DMS 273 treated with DMSO at 0.1 percent for 48 hours (cell line): ENCODE measurements at places on chromosomes 5 and 9.

DNA sequence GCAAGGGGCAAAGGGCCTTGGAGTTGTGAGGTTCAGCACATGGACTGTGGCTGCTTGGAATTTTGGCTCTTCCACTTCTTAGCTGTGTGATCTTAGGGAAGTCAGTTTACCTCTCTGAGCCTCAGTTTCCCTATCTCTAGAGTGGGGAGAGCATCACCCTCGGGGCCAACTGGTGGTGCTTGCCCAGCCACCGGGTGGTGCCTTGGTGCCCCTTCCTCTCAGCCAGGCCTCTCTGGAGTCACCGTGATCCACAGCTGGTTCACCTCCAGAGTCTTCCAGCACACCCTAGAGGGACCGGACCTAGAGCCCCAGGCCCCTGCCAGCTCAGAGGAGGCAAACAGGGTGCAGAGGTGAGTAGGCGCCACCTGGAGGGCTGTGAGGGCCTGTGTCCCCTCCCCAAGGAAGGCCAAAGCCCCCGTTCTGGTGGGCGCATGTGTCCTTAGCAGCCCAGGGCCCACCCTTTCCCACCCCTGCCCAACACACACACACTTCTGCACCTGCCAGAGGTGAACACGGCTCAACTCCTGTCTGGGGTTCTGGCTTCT, 7.7 kb downstream of the ADGRD2 start:
- DNase-seq = no peak

- DNase-seq = no peak
Measured at GRCh38 chr9:133727277-133727875, 10.8 kb downstream of the SARDH start.

DNA sequence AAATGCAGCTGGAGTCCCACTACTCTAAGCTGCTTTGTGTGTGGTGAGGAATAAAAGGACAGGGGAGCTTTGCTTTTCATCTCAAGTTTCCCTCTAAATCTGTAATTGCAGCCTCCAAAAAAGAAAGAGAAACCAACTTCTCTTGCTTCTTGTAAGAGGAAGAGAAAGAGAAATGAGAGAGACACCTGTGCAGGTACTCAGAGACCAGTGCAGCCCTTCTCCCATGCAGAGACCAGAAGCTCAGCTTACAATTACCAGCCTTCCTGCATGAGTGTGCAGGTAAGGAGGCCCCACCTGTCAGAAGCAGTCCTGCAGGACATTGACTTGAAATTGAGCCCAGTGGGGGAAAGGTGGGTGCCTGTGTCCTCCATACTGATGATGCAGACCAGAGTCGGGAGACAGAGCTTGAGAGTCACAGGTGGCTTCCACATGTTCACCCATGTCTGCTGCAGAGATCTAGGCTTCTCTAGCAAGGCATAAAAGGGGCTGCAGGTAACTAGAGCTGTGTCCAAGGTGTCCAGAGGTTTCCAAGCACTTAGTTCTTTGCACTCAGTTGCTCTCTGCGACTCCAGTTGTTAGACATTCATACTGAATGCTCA, 15.3 kb upstream of the MED10 start:
- DNase-seq = no peak

GRCh38 chr9:70529377-70529776, 114.9 kb upstream of the KLF9 start:
- no peak for DNase-seq

DNA sequence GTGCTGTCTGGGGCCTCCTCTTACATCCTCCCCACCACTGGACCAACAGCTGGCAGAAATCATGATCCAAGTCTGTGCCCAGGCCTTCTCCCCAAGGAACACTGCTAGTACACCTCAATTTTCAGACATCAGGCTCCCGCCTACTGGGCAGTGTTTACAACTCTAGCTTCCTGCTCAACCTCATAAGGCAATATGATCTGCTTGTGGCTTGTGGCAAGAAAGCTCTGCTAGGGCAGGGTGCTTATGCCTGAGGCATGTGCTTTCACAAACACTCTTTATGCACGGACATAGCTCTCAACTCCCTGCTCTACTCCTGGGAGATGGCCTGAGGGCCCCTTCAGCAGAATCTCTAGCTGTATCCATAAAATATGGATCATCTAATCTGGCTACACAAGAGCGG, 32.5 kb downstream of the SH3TC2 start:
- DNase-seq = no peak

DNA sequence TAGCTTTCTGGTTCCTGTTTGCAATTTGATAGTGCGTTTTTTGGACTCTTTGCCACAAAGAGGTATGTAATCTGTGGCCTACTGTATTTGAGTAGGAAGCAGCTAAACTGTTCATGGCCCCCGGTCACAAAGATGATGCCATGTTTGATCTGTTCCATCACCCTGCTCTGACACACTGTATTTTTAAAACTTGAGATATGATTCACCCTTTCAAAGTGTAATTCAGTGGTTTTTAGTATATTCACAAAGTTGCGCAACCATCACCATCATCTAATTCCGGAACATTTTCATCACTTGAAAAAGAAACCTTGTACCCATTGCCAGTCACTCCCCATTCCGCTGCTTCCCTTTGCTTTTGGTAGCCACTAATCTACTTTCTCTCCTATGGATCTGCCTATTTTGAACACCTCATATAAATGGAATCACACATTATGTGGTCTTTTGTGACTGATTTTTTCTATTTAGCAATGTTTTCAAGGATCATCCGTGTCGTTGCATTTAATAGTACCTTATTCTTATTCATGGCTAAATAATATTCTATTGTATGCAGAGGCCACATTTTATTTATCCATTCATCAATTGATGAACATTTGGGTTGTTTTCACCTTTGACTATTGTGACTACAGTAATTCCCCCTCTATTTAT, 141.6 kb downstream of the NR3C1 start:
- DNase-seq = no peak

DNA sequence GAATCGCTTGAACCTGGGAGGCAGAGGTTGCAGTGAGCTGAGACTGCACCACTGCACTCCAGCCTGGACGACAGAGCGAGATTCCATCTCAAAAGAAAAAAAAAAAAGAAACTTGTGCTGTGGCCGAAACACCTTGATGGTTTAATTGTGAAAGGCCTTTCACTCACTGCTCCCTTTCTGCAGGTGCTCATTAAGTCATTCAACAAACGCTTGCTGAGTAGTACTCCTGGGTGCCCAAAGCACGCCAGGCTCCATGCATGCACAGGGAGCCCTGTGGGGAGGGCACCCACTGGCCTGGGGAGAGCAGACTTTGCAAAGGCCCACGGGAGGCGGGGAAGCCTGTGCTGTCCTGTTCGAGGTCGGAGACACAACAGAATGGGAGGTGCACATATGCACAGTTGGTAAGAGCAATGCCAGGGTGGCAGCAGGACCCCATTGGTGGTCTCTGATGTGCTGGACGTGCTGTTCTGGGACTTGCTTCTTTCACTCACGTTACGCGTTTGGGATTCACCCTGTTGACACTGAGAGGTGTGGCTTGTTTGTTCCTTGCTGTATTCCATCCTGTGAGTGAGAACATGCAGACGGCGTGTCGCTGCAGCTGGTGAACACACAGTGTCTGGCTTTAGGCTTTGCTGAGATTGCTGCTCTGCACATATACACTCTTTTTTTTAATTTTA, 3.0 kb upstream of the ENTPD2 start:
- DNase-seq = no peak

GRCh38 chr5:63050916-63051315, 472.3 kb downstream of the LRRC70 start:
- DNase-seq = no peak

DNA sequence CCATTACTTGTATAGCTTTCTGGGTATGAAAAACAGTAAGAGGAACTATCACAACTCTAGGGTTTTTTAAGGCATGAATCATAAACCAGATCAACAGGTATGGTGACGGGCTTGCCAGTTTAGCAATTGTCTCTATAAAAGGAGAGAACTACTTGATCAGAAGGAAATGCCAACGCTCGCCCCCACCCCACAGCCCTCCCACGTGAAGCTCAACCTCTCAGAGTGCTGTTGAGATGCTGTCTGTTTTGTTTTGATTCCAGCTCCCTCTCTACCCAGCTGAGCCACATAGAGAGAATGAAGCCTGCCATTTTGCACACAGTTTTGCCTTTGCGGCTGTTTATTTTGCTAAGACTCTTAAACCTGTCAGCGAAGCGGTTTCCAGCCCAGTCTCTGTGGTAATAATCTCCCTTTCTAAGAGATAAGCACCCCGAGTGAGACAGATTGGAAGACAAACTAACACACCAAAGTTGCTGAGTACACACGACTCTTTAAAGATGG, 257.9 kb upstream of the ANKRD55 start:
- no peak for DNase-seq

DNA sequence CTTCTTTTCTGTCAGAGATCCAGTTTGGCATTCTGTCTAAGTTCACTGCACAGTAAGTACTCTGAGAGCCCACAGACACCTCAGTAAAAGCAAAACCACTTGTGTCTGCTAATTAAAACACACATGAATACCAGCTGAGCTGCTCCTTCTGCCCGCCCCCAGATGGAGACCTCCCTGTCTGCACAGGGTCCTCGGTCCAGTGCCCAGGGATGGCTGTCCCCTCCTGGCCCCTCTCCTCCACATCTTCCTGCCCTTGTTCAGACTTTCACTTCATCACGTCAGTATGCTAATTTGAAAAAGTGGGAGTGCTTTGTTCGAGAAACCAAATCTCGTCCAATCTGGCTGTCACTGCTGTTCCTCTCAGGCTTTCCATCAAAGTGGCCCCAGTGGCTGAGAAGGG, 43.5 kb downstream of the LIX1 start:
- DNase-seq = no peak

DNA sequence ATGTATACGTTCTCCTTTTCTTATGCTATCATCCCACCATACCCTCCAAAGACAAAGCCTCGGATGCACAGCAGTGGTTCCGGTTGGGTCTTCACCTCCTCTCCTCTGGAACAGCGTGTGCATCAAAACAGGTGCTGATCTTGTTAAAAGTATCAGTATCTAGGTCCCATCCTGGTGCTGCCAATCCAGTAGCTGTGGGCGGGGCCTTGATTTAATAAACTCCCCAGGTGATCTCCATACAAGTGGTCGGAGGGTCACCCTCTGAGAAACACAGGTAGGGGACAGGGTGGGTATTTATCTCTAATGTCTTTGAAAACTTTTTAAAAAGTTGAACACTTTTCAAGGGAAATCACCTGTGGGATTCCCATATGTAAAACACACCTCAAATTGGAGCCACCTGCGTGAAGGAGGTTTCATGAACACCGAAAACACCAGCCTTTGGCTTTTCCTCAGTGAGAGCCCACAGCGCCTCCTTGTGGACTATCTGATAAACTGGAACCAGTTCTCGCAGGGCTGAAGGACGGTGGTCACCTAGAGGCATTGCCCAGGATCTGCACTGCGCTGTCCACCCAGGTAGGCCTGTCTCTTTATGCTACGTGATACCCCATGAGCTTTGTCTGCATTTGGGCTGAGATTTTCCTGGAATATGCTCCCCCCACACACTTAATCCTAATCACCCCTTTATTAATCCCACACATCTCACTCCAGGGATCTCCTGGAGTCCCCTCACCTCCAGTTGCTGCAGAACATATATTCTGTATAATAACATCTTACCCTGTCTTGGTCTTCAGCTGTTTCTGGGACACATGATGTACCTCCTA, 80.5 kb upstream of the EPB41L4B start:
- peak; percentile 2 for DNase-seq

DNA sequence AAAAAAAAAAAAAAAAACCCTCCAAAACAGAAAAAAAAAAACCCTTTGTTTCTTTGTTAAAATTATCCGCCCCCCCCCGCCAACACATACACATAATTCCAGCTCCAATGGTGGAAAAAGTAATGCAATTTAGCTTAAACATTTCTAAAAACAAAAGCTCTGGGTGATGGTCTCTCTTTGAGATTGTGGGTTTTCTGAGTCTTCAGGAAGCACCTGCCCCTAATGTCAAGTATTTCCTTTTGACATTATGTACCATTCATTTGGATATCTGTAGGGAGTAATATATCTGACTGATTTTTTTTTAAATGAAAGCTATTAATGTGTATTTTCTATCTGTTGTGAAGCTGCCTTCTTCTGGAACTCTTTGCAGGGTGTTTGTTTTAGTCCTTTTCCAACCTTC, 389.7 kb downstream of the TAF11L14 start:
- DNase-seq = no peak

- no peak for DNase-seq
Measured at GRCh38 chr5:3110371-3110770, 358.9 kb upstream of the IRX2 start.

GRCh38 chr5:115815693-115816225, 700 bp downstream of the CDO1 start:
- no peak for DNase-seq

- no peak for DNase-seq
Measured at GRCh38 chr5:135391116-135391868, 7.7 kb downstream of the MACROH2A1 start.

- no peak for DNase-seq
Measured at GRCh38 chr5:122906768-122907167, 61.4 kb downstream of the SNX24 start.

DNA sequence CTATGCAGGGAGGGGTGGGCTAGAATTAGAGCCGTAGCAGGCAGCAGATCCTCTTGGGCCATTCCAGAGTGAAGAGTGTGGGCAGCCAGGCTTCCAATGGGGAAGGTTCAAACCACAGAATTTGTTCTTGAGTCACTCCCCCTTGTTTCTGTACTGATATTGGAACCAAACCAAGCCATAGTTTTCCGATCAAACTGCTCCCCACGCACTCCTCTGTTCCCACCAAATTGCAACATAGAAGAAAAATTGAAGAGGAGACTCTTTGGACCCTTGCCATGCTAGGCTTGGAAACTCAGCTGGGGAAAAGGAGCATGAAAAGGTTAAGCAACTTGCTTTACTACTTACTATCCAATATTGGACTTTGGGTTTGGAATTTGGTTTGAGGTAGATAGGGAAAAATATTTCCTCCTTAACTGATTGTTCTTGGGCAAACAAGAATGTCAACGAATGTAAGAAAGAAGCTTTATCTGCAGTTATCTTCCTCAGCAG, 165.8 kb upstream of the NR3C1 start:
- DNase-seq = no peak

DNA sequence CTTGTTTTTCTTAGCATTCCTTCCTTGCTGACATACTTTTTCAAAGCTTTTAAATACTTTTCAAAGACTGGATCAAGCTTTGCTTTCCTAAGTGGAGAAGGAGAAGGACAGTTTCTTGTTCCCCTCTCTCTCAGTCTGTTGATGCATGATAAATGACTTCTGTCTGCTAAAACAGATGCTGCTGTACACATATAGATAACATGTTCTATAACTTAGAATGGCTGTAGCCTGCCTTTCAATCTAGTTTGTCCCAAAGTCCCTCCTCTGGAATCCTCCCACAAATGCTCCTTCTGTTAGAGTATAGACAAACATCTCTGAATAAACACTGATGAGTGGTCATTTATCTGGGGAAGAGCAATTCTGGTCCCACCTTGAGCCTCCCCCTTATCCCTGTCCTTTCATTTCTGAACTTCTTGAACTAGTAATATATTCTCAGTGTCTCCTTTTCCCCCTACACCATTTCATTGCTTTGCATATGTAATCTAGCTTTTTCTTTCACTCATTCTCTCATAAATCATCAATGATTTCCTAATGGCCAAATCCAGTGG, 5.4 kb upstream of the HEMGN start:
- DNase-seq = no peak

DNA sequence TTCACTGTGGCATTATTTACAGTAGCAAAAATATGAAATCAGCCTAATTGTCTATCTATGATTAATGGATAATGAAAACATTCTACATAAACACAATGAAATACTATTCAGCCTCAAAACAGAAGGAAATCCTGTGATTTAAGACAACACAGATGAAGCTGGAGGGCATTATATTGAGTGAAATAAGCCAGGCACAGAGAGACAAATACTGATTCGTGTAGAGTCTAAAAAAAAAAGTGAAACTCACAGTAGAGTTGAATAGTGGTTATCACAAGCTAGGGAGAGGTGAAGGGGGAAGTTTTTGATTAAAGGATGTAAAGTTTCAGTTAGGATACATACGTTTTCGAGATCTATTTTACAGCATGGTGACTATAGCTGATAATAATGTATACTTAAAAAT, 122.2 kb downstream of the ADAMTS6 start:
- DNase-seq = no peak
